Testis (tissue), 5 donors: ENCODE measurements at places on chromosomes 4 and X. TPM values are rescaled to one million over a fixed set of nuclear protein-coding genes. Genes with fewer than 3 reads are reported as not detected.

The FRMD7 gene
- 0.11 TPM for polyA plus RNA-seq

The HMX1 gene
- 0.65 TPM for polyA plus RNA-seq

The GABRG1 gene
- polyA plus RNA-seq = 0.40 TPM

The ZNF157 gene
- 0.51 TPM for polyA plus RNA-seq

The FAM184B gene
- 0.26 TPM for polyA plus RNA-seq

The MXRA5 gene
- 8.6 TPM for polyA plus RNA-seq

The C4orf51 gene
- polyA plus RNA-seq = 10.6 TPM

The RAI2 gene
- polyA plus RNA-seq = 13.5 TPM

The MAGEA8 gene
- 2.9 TPM for polyA plus RNA-seq

The OGT gene
- 48.0 TPM for polyA plus RNA-seq

The ALB gene
- 6.9 TPM for polyA plus RNA-seq

The GNRHR gene
- polyA plus RNA-seq = not detected

The LANCL3 gene
- polyA plus RNA-seq = 0.67 TPM

The PPP4R3C gene
- polyA plus RNA-seq = 1.2 TPM

The ARAP2 gene
- polyA plus RNA-seq = 10.9 TPM

The FABP2 gene
- not detected for polyA plus RNA-seq

The CDX4 gene
- polyA plus RNA-seq = 0.21 TPM

The BTC gene
- polyA plus RNA-seq = 1.1 TPM

The DDIT4L gene
- polyA plus RNA-seq = 5.5 TPM

The PCDH18 gene
- 12.3 TPM for polyA plus RNA-seq

The GUCY1B1 gene
- 4.7 TPM for polyA plus RNA-seq

The GYG2 gene
- polyA plus RNA-seq = 2.6 TPM

The NIPAL1 gene
- 2.3 TPM for polyA plus RNA-seq

The TACR3 gene
- polyA plus RNA-seq = 0.05 TPM

The TEX13C gene
- polyA plus RNA-seq = 3.4 TPM

The BCORL1 gene
- 27.7 TPM for polyA plus RNA-seq

The FGA gene
- 9.1 TPM for polyA plus RNA-seq

The GATA1 gene
- polyA plus RNA-seq = 1.3 TPM

The HELT gene
- polyA plus RNA-seq = not detected

The CNGA1 gene
- 0.28 TPM for polyA plus RNA-seq

The PWWP3B gene
- polyA plus RNA-seq = 22.3 TPM

The METTL14 gene
- polyA plus RNA-seq = 54.8 TPM

The RAP2C gene
- 16.9 TPM for polyA plus RNA-seq

The HPGDS gene
- polyA plus RNA-seq = 1.7 TPM

The TRAM1L1 gene
- polyA plus RNA-seq = 5.6 TPM

The TRO gene
- polyA plus RNA-seq = 11.3 TPM

The SLC6A14 gene
- not detected for polyA plus RNA-seq

The SSX2 gene
- 9.1 TPM for polyA plus RNA-seq

The NSUN7 gene
- 41.1 TPM for polyA plus RNA-seq

The CSN2 gene
- polyA plus RNA-seq = not detected

The TMEM185A gene
- polyA plus RNA-seq = 48.7 TPM

The MAGEA4 gene
- 52.3 TPM for polyA plus RNA-seq

The SRPX gene
- polyA plus RNA-seq = 31.2 TPM

The STS gene
- 4.6 TPM for polyA plus RNA-seq

The XG gene
- polyA plus RNA-seq = 0.88 TPM

The NEXMIF gene
- 0.47 TPM for polyA plus RNA-seq

The PDZD11 gene
- polyA plus RNA-seq = 25.0 TPM

The ZMAT1 gene
- polyA plus RNA-seq = 5.4 TPM
